Activated T-cell treated with anti-CD3 and anti-CD28 coated beads for 48 hours (primary cell): ENCODE measurements at places on chromosomes 11 and 22.
A peak's percentile ranks its signal among the peaks of the same experiment; 100 is the strongest.

GRCh38 chr11:115042002-115042401 lies 363.7 kb downstream of the NXPE2 start:
- DNase-seq: no peak

GRCh38 chr22:25840891-25841290 lies 98.9 kb downstream of the MYO18B start:
- no peak for DNase-seq

GRCh38 chr11:30707110-30707509 lies 121.0 kb upstream of the MPPED2 start:
- DNase-seq: no peak

GRCh38 chr11:119550053-119550752 lies 127.2 kb upstream of the THY1 start:
- no peak for DNase-seq

DNA sequence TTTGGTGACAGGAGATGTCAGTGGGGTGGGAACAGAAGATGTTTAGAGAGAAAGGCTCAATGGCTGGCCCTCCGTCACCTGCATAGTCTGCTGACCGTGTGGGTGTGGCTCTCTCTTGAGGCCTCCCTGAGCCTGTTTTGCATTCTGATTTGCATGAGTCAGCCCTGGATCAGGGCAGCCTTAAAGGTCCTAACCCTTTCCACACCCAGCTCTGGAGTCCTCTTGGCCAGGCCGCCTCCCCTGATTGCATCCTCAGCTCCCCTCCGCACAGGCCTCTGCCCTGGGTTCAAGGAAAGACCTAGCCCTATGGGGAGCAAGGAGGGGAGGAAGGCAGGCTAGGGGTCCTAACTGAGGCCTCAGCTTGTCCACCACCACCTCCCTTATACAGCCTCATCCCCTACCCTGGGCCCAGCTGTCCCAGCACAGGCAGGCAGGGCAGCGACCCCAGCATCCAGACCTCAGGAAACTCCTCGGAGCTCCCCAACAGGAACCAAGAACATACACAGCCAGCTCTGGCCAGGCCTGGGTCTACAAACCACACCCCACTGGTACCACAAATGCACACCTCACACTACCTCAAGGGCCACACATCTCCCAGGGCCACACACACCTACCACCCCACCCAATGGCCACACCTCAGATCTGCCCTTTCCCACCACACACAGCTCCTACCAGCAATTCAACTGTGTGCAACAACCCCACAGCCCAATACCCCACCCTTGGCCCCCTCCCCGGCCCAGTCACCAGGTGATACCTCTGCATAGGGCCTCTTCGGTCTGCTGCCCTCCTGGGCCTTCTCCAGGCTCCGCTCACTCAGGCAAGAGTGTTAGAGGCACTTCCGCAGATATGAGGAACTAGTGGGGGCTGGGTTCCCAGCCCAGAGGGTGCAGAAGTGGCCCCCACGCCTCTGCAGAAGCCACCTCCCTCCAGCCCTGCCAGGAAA lies 13.7 kb downstream of the ARAP1 start:
- DNase-seq: no peak

- DNase-seq: no peak
Observed at GRCh38 chr11:29309992-29310391, 706.8 kb downstream of the KCNA4 start.

GRCh38 chr11:33606762-33607161 lies 93.9 kb downstream of the C11orf91 start:
- no peak for DNase-seq

- DNase-seq: no peak
Observed at GRCh38 chr22:20093418-20094196, 13.6 kb downstream of the DGCR8 start.

DNA sequence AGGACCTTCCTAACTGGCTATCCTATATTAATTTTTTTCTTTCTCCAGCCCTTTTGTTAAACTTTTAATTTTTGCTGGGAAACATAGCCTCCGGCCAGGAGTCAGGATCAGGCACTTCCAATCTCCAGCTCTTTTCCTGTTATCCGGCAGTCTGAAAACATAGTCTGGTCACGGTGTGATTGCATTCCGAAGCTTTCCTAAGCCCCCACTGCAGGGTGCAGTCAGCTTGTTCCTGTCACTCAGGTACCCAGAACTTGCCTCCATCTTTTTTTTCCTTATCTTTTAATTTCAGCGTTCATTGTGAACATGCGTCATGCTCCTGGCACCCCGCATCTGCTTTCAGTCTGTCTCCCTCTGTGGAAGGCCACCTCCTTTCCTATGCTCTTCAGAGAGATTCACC lies 59.4 kb downstream of the GRK3 start:
- DNase-seq: no peak

DNA sequence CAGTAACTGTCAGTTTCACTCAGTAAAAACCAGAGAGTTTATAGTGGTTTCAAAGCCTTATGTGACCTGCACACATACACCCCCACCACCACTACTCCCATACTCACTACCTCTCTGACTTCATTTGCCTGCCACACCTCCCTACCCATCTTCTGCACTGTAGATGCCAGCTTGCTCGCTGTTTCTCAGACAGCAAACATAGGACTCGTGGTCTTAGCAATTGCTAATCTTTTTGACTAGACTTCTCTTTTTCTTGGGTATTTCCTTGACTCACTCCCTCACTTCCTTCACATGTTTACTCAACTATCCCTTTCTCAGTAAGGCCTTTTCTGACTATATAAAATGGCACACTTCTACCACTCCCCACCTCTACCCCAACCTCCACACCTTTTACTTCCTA lies 27.8 kb downstream of the CEP295 start:
- peak; percentile 31 for DNase-seq

DNA sequence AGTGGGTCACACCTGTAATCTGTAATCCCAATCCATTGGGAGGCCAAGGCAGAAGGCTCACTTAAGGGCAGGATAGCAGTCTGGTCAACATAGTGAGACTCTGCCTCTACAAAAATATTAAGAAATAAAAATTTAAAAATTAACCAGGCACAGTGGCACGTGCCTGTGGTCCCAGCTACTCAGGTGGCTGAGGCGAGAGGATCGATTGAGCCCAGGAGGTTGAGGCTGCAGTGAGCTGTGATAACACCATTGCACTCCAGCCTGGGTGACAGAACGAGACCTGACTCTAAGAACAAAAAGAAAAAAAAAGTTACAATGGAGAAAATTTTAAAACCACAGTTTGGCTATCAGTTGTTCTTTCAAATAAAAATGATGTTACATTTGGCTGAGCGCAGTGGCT lies 13.4 kb upstream of the SYNGR1 start:
- no peak for DNase-seq

DNA sequence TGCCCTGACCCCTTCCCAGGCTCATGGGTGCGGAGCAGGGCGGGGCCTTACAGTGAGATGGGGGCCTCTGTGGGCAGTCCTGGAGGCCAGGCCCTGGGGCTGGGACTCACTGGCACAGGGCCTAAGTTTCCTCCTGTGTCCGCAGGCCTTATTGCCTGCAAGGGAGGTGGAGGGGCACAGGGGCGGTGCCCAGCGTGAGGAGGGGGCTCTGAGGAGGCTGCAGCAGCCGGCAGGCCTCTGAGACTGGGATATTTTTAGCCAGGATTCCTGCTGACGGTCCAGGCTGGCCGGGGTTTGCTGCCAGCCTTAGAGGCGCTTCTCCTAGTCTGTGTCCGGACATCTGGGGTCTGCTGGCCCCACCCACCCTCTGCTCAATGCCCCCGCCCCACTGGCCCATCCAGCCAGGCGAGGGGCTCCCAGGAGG lies 5.7 kb upstream of the RTN4R start:
- no peak for DNase-seq

DNA sequence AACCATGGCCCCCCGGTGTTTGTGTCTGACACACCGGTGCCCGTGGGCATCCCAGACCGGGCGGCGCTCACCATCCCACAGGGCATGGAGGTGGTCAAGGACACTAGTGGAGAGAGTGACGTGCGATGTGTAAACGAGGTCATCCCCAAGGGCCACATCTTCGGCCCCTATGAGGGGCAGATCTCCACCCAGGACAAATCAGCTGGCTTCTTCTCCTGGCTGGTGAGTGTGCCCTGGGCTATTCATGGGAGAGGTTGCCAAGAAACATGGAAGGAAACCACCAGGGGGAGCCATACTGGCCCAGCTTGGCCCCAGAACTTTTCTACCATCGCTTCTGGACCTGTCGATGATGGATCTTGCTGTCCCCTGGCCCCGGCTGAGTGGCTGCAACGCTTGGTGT lies 36.5 kb downstream of the PRDM11 start:
- no peak for DNase-seq

GRCh38 chr11:59285716-59286260 lies 72.9 kb upstream of the OR5AN1 start:
- DNase-seq: no peak
